NK-92 treated with Interleukin-12 subunit alpha and Interleukin-12 subunit beta, amount 100 ng/mL, for 24 hours (cell line): ENCODE measurements at places on chromosomes 13 and 19.

DNA sequence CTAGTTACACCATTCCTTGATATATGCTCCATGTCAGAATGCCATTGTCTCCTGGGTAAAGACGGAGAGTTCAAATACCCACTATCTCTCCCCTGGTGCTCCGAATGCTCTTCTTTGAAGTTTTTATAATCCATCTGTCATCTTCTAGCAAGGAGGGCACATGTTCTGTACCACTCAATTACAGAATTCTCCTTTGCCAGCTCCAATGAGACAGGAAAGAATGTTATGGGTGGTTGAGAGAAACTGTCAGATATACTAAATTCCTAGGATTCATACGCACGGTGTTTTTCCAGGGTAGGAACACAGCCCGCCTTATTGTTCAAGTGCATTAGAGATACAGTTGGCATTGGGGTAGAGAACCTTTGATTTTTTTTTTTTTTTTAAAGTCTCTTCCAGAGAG, 118.0 kb upstream of the ZNF536 start:
- DNase-seq: no peak

DNA sequence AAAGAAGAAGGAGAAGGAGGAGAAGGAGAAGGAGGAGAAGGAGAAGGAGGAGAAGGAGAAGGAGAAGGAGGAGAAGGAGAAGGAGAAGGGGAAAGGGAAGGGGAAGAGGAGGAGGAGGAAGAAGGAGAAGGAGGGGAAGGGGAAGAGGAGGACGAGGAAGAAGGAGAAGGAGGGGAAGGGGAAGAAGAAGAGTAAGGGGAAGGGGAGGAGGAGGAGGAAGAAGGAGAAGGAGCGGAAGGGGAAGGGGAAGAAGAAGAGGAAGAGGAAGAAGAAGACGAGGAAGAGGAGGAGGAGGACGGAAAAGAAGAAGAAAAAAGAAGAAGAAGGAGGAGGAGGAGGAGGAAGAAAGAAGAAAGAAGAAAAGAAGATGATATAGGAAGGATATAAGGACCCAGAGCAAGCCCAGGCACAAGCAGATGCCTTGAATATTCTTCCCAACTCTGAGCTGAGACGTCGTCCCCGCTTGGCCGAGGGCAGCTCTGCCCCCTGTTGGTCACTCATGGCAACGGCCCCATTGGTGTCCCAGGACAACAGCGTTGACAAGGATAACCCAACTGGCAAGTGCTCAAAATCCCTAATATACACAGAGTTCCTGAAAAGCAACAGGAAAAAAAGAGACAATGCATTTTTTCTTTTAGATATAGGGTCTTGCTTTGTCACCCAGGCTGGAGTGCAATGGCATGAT, 30.6 kb upstream of the IGSF23 start:
- DNase-seq: no peak

- no peak for DNase-seq
Measured at GRCh38 chr19:4322942-4323665, 15.5 kb downstream of the STAP2 start.

DNA sequence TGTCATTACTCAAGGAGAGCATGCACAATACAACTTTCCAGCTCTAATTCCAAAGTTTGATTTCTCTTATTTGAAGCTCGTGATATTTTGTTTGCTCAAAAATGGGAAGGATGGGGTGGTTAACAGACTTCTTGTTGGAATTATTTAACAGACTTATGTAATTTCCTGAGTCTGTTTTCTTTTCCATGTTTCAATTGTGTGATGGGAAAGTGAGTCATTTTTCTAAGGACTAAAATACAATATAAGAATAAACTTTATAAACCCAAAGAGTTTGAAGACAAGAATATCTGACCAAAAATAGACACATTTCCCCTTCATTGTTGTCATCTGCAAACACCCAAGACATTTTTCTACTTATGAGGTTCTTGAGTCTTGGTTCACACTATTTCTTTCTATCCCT, 211.8 kb upstream of the SLITRK5 start:
- no peak for DNase-seq

DNA sequence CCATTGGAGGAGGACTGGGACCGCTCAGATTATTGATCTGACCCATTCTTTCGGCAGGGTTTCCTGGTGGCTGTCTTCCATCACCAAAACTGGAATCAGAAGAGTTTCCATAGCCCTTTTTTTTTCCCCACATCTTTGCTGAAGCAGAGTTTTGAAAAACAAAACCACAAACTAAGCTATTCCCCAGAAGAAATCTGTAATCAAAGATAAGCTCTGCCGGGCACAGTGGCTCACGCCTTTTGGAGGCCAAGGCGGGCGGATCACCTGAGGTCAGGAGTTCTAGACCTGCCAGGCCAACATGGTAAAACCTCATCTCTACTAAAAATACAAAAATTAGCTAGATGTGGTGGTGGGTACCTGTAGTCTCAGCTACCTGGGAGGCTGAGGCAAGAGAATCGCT, 4.2 kb upstream of the ICAM1 start:
- DNase-seq: no peak

GRCh38 chr19:7832009-7832408, 2.0 kb downstream of the EVI5L start:
- no peak for DNase-seq

- DNase-seq: no peak
Measured at GRCh38 chr19:2699413-2700140, 2.9 kb downstream of the GNG7 start.

- DNase-seq: no peak
Measured at GRCh38 chr19:46866407-46867136, 5.8 kb downstream of the ARHGAP35 start.

- no peak for DNase-seq
Measured at GRCh38 chr19:33413868-33414666, 40.6 kb downstream of the CEBPG start.

DNA sequence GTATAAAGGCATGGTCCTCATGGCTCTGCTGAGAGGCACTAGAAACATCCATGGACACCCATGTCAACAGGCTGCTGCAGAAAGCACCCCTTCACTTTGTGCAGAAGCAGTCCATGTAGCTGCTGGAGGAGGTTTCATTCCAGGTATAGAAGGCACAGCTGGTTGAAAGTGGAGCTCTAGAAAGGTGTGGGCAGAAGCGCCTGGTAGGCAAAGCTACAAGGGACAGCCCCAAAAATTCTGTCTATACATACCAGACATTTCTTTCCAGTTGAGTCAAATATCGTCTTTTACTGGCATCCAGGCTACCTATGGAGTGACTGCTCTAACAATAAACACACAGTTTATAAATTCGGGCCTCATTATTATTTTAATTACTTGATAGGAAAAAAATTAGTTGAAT, 129.3 kb downstream of the ENOX1 start:
- DNase-seq: no peak

DNA sequence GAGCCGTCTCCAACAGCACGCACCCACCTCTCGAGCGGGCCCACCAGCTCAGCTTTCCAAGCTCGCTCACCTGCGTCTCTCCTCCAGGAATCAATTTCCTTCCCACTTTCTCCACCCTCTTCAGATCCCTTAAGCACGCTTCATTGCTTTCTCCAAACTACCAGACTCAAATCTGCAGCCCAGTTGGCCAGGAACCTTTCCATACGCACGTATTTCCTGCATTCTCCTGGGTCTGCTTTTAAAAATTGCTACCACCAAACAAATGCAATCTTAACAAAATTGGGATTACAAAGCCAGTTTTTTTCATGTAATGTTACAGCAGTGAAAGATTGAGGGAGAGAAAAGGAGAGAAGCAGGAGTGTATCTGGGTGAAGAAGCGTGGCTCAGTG, 1.5 kb downstream of the ENOX1 start:
- DNase-seq: no peak

- no peak for DNase-seq
Measured at GRCh38 chr19:20503476-20503875, 62.1 kb downstream of the ZNF737 start.

- no peak for DNase-seq
Measured at GRCh38 chr13:40060296-40061007, 405.0 kb downstream of the COG6 start.

GRCh38 chr19:8306235-8307054, 1.7 kb downstream of the CD320 start:
- DNase-seq: no peak

- no peak for DNase-seq
Measured at GRCh38 chr13:39712626-39713025, 57.2 kb downstream of the COG6 start.

DNA sequence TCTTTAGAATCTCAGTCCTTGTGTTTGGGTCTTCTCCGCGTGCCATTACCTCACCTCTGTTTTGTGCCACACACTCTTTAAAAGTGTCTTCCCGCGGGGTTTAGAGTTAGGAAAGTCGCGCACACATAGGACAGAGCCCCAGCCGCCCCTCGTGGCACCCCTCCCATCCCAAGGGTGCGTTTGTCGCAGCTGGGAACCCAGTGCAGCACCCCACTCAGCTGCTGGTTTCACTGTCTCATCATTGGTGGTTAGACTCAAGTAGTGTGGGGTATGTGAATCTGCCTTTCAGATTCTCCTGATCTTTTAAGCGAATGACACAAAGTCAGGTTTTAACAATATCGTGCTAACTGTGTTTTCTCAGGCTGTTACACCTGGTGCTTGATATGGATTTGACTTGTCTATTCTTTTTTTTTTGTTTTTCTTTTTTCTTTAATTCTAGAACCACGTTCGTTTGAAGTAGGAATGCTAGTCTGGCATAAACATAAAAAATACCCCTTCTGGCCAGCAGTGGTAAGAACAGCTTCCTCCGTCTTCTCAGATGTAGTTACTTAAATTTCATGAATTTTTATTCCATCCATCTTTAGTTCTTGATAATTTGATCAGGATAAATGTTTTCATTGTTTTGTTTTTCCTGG, 19.5 kb upstream of the NDUFS7 start:
- no peak for DNase-seq

GRCh38 chr19:17703824-17704463, 15.3 kb upstream of the MAP1S start:
- peak; percentile 14 for DNase-seq

- DNase-seq: no peak
Measured at GRCh38 chr19:43749898-43750297, 4.9 kb downstream of the SMG9 start.

DNA sequence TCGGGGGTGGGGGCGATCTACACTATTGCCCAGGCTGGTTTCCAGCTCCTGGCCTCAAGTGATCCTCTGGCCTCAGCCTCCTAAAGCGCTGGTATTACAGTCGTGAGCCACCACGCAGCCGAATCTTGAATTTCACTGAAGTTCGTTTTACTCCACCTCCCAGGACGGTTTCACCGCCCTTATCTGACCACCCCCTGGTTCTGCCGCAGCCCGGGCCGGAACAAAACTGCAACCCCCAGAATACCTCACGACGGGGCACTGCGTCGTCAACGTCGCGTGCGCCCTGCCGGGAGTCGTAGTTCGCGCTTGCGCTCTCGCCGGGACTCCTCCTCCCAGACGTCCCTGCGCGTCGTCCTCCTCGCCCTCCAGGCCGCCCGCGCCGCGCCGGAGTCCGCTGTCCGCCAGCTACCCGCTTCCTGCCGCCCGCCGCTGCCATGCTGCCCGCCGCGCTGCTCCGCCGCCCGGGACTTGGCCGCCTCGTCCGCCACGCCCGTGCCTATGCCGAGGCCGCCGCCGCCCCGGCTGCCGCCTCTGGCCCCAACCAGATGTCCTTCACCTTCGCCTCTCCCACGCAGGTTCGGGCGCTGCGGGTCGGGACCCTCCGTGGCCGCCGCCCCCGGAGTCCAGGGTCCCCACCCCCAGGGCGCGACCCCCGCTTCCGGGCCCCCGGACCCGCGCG, at the start of gene ATP5F1D:
TSS of gene ATP5F1D (plus strand) at position 335 of the 679 bp plus-strand sequence. CDS start at position 435, 100 bp downstream.
- DNase-seq: peak; percentile 93

DNA sequence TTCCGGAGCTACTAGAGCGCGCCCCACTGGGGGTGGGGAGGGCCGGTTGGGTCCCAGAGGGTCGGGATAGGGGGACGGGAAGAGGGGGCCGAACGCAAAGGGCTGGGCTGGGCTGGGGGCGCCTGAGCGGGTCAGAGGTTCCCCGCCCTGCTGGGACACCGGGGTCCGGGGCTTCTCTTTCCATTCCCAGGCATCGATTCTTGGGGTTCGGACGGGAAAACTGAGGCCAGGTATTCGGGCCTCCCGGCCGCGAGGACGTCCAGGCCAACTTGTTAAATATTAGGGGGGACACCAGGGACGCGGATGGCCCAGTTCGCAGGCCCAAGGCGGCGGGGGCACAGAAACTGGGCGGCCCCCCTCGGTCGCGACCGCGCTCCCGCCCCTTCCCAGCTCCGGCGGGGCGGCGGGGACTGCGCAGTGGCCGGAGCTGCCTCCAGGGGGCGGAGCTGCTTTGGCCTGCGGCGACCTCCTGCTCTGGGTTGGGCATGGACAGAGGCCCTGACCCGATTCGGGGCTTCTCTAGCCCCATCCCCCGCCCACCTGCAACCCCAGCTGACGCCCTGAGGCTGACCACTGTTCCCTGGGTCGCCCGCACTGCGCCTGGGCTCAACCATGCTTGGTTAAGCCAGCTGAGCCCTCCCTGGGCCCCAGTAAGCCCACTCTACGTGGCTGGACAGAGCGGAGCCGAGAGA, 1.2 kb upstream of the KLF16 start:
- peak; percentile 63 for DNase-seq

- no peak for DNase-seq
Measured at GRCh38 chr13:93628136-93628797, 401.7 kb downstream of the GPC6 start.

GRCh38 chr13:41722684-41723535, 238.0 kb downstream of the VWA8 start:
- DNase-seq: no peak

GRCh38 chr19:5679289-5680083, 830 bp downstream of the MICOS13 start:
- no peak for DNase-seq

- no peak for DNase-seq
Measured at GRCh38 chr19:19619181-19619848, 828 bp upstream of the PBX4 start.

DNA sequence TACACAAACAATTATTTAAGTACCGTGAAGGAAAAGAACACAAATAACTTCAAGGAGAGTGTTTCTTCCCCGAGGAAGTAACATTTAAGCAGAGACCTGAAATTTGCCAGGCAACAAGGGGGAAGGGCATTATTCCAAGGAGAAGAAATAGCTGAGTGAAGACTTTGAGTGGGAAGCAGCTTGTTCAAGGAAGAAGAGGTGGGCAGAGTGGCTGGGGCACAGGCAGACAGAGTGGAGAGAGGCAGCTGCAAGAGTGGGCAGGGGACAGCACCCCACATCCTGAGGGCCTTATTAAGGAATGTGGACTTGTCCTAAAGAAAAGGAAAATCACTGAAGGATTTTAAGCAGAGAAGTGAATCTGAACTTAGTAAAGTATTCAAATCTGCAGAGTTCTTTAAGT, 4.7 kb upstream of the DCLK1 start:
- DNase-seq: no peak

GRCh38 chr19:35056513-35057063, 15.1 kb downstream of the HPN start:
- no peak for DNase-seq

GRCh38 chr19:4357095-4357797, 13.9 kb downstream of the MPND start:
- DNase-seq: no peak

- no peak for DNase-seq
Measured at GRCh38 chr19:55451163-55451964, 8.3 kb upstream of the SHISA7 start.
